ENCODE measurements at places on chromosomes 3 and 15.

GRCh38 chr3:134360046-134360445, 14.2 kb downstream of the AMOTL2 start:
- DNase-seq, result peak; percentile 72

DNA sequence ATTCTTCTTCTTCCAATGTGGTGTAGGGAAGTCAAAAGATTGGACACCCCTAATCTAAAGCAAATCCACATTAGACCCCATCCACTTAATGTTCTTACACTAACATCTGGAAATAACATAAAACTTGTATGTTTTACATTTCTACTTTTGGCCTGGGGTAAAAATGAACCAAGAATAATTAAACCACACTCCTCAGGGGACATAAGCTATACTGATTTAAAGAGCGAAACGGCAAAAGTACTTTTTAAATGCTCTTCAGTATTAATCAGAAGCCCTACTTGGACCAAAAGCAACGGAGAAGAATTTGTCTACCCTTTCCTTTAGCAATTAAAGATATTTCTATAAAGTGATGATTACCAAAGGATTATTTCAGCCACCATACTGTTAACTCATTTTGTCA, 123.9 kb downstream of the TMCC1 start:
- DNase-seq, result no peak

DNA sequence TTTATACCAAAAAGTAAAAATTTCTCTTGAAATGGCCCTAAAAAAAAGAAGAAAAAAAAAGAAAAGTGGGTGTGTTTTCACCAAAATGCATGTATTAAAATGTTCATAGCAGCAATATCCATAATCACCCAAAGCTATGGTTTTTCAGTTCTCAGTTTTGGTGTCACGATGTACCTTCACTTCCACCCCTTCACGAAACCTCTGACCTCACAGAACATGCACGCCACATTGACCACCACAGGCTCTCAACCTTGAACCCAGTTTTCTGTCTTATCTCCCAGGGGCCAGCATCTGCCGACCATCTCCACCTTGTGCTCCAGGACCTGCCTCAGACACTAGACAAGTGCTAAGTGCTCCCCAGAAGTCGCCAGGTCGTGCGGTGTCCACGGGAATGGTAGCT, 30.4 kb downstream of the COLQ start:
- no peak for DNase-seq

DNA sequence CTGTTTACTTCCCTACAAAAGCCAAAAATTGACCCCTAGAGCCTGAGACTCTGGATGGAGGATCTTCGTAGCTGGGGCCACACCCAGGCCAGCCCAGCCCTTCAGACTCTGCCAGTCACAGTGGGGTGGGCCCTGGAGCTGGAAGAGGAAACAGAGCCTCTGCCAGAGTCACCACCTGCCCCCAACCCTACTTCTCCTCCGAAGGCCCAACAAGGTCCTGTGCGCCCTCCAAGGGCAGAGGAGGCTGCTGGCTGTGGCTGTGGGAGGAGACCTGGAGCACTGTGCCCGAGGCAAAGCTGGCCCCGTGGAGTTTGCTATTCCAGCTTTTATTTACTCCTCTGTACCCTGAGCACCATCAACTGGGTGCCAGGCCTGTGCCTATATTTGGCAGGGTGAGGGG, 19.0 kb downstream of the CISH start:
- no peak for DNase-seq

GRCh38 chr15:98758224-98758623, 109.9 kb downstream of the IGF1R start:
- DNase-seq, result peak; percentile 53

DNA sequence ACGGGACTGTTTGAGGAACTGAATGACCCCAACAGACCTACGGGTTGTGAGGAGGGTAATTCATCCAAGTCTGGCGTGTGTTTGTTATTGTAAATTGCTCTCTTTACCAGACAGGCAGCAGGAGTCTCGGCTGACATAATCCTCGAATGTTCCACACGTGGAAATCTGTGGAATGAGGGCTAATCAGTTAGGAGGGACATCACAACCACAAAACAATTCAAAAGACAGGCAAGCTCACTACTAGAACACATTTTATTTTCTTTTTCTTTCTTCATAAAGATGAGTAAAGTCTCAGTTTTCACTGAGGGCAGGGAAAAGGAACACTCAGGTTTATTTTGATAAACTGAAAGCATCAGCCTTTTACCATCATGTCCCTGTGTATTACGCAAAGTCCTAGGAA, 53.8 kb downstream of the GRK7 start:
- DNase-seq, result no peak

- peak; percentile 57 for DNase-seq
Measured at GRCh38 chr3:72398781-72399180, 449.5 kb downstream of the SHQ1 start.

DNA sequence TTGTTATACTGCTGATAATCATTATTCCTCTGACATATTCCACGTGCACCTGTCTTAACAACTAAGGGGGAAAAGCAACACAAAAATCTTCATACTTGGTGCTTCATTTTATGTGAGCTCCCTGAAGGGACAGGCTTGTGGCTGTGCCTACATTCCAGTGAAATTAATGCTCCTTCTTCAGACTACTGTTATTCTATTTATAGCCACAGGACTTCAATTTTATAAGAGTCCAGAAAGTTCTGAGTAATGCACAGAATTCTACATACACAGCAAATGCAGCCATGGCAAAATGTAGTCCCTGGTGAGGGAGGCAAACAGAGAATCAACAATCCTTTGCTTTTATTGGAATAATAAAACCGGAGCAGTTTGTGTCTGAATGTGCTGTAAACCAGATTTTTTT, 417.1 kb downstream of the RBMS3 start:
- peak; percentile 34 for DNase-seq

- DNase-seq, result no peak
Measured at GRCh38 chr15:92811148-92811913, 88.8 kb upstream of the CHD2 start.

DNA sequence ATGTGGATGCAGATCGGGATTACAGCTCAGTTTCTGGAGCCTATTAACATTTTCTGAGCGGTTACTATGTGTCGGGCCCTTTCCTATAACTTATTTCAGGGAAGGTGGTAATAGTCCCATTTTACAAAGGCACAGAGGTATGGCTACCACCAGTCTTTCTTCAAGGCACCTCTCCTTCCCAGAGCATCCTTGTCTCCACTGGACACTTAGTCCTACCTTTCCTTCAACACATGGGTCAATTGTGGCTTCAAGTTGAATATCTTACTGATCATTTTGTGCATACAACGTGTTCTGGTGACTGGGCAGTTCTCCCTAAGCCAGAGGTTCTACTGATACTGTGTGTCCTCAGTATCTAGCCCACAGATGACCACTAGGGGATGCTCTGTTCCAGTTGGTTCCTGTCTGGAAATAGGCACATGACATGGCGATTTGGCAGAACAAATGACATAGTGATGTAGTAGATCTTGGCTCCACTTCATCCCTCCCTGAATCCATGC, 60.7 kb upstream of the CMTM8 start:
- DNase-seq, result peak; percentile 76

GRCh38 chr3:13884851-13885703, 5.2 kb upstream of the WNT7A start:
- no peak for DNase-seq

GRCh38 chr3:16303037-16303575, 38.1 kb downstream of the OXNAD1 start:
- no peak for DNase-seq

DNA sequence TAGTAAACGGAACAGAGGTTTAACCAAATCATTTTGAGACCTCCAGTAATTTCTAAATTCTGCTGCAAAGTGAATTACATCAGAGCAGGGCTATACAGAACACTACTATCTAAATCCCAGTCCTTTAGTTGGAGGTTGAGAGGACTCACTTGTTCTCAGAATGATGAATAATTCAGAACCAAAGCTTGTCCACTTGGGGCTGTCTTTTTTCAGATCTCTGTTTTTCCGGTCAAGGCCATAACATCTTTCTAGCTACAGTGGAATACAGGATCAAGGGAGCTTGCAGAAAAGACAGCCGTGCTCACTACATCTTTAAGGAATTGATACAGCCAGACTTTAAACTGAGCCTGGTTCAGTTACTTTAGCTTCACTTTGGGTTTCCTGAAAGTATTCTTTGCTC, 194.5 kb downstream of the EFHB start:
- DNase-seq, result no peak

- DNase-seq, result no peak
Measured at GRCh38 chr3:108940166-108940565, 13.5 kb downstream of the GUCA1C start.

GRCh38 chr15:32003558-32003957, 26.8 kb upstream of the CHRNA7 start:
- DNase-seq, result no peak

DNA sequence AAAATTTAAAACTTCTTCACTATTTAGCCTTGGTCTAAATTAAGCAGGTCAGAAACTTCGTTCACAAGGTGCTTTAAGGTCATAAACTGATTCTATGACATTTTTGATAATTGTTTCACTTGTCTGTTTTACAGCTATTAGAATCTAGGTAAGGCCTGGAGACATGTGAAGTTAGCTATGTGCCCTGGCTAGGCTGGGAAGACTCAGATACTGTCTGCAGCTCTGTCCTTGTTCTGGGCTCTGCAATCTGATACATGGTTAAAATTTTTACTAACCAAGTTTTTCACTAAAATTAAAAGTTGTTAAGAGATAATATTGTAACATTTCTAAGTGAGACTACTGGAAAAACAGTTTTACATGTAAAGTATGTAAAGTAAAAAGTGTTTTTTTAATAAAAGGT, 479.6 kb upstream of the EPHA6 start:
- DNase-seq, result no peak

Data from myocyte (in vitro differentiated cells).